ENCODE measurements at places on chromosomes 11 and 22.

GRCh38 chr11:128473636-128474035 lies 113.7 kb downstream of the ETS1 start:
- DNase-seq: no peak

GRCh38 chr11:1297011-1297575 lies 12.3 kb downstream of the TOLLIP start:
- no peak for DNase-seq

DNA sequence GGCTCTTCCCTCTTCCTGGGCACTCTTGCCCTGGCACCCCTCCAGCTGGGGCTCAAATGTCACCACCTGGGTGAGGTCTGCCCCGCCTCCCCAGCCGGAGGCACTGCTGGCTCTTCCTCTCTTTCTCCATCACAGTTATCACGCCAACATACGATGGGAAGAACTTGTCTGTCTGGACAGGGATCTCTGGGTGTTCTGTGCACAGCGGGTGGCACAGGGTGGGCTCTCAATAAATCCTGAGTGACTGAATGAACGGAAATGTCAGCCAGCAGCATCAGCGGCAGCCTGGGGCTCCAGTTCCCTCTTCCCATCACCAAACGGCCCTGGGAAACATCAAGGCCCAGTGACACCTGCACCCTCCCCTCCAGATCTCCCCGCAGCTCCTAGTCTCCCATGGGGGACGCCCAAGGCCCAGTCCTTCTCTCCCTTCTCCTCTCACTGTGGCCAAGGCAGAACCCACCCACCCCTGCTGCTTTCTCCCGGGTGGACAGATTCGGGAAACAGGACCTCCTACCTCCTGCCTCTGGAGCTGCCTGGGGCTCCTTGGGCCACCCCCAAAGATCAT lies 440 bp upstream of the SLC25A45 start:
- DNase-seq: no peak

- DNase-seq: no peak
Observed at GRCh38 chr11:65478388-65479183, 20.3 kb upstream of the MALAT1 start.

DNA sequence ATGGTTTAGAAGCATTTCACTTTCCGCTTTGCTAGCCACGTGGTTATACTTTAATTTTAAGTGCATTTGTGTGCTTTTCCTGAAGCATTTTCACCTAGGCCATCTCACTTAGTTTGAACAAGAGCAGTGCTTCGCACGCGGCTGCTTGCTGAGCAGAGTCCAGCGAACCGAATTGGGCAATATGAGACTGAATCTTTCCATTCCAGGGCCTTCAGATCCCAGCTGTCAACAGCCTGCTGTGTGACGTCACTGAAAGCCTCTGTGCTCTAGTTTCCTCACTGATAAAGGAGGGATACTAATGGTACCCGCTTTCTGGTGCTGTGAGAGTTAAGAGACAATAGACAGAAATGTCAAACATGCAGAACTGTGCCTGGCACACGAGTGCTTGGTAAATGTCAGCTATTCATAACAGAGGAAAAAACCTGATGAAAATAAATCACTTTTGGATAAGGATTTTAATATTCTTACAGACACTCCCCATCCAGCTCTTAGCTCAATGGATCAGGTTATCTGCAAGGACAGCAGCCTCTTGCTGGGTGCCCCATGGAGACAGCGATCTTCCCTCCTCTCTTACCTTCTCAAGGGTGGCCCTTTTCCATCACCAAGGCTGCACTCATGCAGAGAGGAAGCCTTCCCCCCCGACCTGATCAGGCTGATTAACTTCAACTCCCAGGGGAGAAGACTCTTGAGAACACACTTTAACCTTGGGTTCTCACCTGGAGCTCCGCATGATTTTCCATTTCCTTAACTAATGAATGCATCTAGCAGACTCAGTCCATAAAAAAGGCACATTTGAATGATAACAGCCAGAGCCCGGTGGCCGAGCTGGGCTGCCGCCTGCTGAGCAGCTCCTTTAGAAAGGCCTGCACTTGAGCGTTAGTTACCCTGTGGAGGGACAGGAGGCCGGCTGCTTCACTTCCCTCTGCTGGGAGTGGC lies 3.5 kb upstream of the GLB1L3 start:
- DNase-seq: no peak

- DNase-seq: no peak
Observed at GRCh38 chr22:50696799-50697561, 24.4 kb downstream of the SHANK3 start.

All from inflammatory macrophage treated with lipopolysaccharide for 1 hour (primary cell).